ENCODE measurements at places on chromosomes 12 and 14. TPM values are rescaled to one million over a fixed set of nuclear protein-coding genes. Genes with fewer than 3 reads are reported as not detected.

DNA sequence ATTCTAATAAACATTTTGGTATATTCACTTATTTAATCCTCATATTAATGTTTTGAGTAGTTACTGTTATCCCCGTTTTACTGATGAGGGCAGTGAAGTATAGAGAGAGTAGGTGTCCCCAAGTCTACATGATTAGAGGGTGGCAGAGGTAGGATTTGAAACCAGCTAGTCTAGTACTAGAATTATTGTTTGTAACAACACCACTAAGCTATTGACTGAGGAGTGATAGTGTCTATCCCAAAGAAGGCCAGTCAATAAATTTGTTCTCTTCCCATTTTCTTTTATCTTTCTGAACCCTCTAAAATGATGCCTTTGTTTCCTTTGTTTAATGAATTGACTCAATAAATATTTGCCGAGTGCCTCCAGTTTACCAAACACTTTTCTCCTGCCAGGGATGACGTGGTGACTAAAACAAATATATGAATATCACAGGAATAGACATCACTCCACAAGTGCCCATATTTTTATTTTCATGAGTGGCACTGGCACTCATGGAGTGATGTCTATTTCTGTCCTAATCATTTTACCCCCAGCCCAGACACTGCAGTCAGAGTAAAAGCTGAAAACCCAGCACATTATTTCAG lies 247.5 kb downstream of the SLC16A7 start:
- no peak for DNase-seq

- no peak for DNase-seq
These were observed 28.6 kb upstream of the ADGRD1 start for GRCh38 chr12:130924966-130925665.

DNA sequence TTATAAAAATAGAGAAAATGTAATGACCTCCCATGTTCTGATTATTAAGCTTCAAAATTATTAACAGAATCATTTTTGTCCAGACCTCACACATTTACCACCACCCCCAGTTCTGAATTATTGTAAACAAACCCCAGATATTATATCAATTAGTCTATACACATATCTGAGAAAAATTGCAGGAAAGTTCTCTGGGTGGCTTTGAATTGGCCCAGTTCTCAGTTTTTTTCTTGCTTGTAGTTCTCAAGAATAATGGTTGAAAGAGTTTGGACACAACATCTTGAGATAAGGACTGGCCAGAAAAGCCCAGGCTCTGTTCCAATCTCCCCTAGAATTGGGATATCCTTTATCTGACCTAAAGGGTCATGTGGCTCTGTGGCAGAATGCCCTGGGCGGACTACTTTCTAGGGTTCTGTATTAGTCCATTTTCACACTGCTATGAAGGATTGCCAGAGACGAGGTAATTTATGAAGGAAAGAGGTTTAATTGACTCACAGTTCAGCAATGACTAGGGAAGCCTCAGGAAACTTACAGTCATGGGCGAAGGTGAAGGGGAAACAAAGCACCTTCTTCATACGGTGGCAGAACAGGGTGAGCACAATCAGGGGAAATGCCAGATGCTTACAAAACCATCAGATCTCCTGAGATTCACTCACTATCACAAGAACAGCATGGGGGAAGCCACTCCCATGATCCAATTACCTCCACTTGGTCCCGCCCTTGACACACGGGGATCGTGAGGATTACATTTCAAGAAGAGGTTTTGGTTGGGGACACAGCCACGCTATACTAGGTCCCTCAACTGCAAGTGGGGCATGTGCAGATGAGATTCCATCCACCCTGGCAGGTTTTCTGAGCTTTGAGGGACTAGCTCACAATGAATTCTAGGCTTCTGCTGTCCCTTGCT lies 1504.6 kb upstream of the FLRT2 start:
- no peak for DNase-seq

DNA sequence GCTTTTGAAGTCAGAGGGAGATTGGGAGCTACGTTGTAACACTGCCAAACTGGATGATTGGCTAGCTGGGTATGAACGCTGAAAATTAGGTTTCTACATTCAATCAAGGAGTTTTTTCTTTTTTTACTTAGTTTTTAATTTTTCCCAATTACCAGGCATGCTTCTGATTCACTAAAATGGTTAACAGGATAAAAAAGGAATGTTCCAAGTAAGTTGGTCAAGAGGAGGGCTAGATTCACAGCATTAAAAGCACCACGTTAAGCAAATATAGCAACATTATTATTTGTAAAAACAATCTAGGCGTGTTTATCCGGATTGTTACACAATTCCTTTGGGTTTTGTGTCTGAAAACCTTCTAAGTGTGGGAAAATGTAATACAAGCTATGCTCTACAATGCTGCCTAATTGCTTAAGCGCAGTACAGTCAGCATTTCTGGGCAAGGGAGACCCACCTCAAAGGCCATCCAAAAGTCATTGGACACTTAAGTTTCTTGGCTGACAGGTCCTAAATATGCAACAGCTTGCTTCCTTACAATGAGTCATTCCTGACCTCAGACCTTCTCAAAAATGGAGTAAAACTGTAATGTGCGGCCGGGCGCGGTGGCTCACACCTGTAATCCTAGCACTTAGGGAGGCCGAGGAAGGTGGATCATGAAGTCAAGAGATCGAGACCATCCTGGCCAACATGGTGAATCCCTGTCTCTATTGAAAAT lies 1.2 kb downstream of the RPLP0 start:
- DNase-seq = no peak

- DNase-seq = no peak
These were observed 52.5 kb upstream of the FOXN3 start for GRCh38 chr14:89469210-89470198.

DNA sequence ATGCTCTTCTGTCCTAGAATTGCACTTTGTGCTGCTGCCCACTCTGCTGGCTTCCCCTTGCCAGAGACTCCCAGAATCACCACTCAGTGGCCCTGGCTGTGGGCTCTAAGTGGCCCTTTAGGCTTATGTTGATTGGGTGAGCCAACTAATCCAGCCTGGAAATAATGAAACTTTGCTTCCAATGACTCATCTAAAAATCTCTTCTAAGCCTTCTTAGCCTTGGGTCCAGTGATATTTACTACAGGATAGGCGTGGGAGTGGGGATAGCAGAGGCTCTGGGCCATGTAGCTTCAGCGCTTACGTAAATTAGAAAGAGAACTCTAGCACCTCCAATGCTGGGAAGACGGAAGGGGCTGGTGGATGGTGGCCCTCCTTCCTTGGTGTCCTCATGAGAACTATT lies 137.9 kb downstream of the TTC8 start:
- no peak for DNase-seq

- DNase-seq = no peak
These were observed 617 bp upstream of the MGP start for GRCh38 chr12:14886271-14886670.

- DNase-seq = no peak
These were observed 44.6 kb downstream of the CCDC85C start for GRCh38 chr14:99559286-99559990.

DNA sequence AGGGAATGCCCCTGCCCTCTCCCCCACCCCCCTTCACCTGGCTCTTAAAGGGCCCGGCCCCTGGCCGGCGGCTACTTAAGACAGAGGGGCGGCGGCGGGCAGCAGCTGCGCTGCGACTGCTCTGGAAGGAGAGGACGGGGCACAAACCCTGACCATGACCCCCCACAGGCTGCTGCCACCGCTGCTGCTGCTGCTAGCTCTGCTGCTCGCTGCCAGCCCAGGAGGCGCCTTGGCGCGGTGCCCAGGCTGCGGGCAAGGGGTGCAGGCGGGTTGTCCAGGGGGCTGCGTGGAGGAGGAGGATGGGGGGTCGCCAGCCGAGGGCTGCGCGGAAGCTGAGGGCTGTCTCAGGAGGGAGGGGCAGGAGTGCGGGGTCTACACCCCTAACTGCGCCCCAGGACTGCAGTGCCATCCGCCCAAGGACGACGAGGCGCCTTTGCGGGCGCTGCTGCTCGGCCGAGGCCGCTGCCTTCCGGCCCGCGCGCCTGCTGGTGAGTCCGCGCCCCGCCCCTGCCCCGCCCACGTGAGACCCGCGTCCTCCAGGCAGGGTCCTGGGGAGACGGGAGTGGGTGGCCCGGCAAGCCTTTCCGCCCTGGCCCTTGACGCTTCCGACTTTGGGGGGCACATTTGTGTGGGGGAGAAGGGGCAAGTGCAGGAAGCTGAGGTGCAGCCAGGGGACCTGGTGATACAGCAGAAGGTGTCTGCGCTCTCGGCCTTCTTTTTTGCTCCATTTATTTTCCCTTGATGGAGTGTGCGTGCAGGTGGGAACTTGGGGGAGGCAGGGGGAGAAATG lies at the start of gene IGFBP6:
IGFBP6 (plus strand) TSS at position 104 of the 790 bp plus-strand sequence; CDS start at position 155, 51 bp downstream.
- peak; percentile 44 for DNase-seq

DNA sequence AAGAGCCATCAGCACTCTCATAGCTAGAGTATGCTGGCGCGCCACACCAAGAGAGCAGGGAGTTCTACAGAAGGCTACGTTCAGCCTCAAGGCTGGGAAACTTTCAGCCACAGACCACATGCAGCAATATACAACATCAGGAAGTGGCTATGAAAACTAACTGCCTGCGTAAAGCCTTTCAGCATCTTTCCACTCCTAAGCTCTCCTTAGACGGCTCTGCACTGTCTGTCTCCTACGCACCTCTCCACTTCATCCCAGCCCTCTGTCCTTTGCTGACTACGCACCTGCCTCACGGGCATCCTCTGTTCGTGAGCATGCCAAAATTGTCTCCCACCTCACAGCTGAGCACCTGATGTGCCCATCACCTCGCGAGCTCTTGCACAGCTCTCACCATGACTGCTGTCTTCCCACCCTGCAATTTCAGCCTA lies 9.7 kb downstream of the MPHOSPH9 start:
- DNase-seq = no peak

GRCh38 chr14:98890556-98891340 lies 381.2 kb downstream of the BCL11B start:
- DNase-seq = no peak

- DNase-seq = peak; percentile 52
These were observed 82.9 kb upstream of the STXBP6 start for GRCh38 chr14:25132732-25133422.

Gene CIROP
- 0.04 TPM for polyA plus RNA-seq

Gene DENND5B
- 25.8 TPM for polyA plus RNA-seq

Gene SMCO2
- not detected for polyA plus RNA-seq

Gene ST8SIA1
- polyA plus RNA-seq = 5.8 TPM

All from right renal pelvis (tissue), 4 donors.